LoVo (cell line): ENCODE measurements at places on chromosomes 16 and 17.

DNA sequence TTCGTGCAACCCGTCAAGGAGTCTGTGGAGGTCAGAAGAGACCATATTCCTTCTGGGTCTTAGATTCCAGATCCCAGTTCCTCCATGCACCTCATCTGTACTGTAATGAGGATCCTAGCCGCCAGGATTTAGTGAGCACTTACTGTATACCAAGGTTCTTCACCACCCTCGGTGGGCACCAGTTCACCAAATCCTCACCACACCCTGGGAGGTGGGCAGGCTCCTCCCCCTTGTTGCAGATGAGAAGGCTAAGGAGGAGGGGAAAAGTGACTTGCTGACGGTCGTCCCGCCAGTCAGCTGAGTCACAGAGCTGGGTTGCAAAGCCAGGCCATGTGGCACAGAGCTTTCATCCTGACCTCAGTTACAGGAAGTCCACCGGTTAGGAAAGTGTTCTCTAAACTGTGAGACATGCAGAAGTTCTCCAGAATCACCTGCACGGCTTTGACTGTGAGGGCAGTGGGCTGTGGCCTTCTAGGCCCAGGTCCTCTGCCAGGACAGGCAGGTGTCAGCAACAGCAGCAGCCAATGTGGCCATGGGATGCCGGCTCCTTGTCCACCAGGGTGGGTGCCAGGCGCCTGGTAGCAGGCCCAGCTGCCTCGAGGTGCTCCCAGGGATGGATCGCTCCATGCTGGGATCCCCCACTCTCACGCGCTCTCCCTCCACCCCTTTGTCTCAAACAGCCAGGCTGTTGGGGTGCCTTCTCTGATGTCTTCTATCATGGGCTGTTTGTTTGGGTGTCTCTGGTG is 240.3 kb upstream of the GSE1 start:
- DNase-seq, result no peak

- no peak for DNase-seq
These were observed 22.4 kb downstream of the MGRN1 start for GRCh38 chr16:4646773-4647643.

GRCh38 chr17:39016193-39017153 is 49.3 kb upstream of the FBXO47 start:
- no peak for DNase-seq

GRCh38 chr16:74667255-74667700 is 601 bp upstream of the RFWD3 start:
- DNase-seq, result peak; percentile 6

DNA sequence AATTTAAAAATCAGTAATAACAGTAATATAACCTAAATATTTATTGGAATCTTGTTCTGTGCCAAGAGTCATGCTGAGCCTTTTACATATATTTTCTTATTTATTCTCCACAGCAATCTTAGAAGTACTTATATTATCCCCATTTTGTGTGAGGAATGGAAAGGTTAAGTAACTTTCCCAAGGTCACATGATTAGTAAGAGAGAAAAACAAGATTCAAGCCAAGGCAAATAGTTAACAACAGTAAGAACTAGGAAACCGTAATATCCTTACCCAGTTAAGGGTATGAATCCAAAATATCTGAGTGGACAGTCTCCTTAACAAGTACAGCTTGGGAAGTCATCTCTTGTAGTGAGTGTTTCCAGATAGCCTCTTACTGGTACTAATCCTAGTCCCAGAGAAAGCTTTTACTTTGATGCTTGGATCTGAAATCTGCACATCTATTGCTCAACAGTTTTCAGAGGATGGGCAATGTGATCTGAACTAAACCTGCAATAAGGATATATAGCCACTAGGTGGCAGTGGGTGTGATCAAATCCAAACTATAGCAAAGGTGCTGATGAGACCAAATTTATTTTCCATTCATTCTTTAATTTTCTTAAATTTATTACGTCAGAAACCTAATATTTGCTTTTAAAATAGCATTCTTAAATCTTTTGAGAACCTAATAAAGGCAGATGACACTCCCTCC is 23.3 kb downstream of the SHISA6 start:
- no peak for DNase-seq

DNA sequence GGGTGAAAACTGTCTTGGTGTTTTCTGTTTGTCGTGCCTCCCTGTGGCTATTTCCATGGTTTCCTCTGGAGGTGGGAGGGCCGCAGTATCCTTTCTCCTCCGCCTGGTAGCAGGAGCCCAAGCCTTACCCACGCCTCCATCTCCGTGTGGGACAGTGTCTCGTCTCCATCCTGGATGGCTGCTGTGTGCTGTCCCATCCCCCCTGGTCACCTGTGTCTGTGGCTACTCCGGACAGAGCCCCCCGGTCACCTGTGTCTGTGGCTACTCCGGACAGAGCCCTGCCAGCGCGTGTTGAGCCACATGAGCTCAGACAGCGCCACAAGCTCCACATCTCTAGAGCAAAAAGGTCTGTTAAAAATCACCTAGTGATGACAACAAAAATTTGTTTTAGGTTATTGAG is 198.2 kb upstream of the CHMP6 start:
- DNase-seq, result no peak

DNA sequence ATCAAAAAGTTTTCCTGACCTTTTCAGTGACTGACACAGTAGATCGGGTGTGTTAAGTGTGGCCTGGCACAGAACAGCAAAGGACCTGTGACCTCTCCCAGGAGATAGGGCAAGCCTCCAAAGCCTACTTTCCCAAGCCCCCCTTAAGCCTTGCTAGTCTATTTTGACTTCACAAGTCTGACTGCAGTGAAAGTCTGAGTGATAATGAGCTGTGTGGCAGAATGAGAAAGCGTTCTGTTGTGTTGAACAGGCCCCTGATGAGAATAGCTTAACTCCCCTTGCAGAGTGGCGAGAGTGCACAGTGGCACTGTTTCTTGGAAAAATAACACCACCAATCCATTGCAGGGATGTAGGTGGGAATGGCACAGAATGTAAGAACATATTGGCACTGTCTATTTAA is 32.8 kb downstream of the MMD start:
- DNase-seq, result no peak

DNA sequence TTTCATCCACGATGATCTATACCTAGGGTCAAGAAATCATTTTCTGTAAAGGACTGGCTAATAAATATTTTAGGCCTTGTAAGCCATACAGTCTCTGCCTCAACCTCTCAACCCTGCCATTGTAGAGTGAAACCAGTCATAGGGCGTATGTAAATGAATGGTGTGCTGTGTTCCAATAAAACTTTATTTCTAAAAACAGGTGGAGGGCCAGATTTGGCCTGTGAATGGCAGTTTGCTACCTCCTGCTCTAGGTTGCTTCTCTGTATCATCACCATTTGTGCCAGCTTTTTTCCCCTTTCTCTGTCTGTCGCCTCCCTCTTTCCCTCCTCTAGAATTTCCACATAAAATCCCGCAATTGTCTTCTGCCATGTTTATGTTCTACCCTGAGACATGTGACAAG is 181.7 kb downstream of the XYLT1 start:
- DNase-seq, result no peak

DNA sequence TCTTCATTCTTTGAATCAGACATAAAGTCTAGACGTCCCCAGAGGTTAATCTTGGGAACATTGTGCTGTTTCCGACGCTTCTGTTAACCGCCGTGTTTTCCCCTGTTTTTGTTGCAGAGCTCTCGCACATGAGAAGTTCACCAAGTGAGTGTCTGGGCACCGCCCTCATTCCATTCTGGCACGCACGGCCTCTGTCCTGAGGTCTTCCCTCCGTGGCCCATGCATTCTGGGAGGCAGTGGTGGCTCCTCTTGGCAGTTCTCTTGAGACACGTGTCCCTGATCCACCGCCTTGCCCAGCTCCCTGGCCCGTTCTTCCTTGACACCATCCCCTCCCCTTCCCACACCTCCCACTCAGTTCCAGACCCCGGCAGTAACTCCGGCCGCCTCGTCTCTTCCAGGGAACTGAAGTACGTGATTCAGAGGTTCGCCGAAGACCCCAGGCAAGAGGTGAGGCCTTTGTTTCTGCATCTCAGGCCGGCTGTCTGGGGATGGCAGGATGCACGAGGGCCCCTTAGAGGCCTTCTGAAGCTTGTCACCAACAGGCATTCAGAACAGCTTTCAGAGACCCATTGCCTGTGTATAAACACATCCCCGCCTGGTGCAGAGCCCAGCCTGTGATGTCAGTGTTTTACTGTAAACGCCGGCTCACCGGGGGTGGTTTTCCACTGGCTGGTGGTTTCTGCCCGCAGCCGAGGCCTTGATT is 85.9 kb upstream of the PLCG2 start:
- no peak for DNase-seq

GRCh38 chr17:76174037-76174436 is 33.0 kb upstream of the FOXJ1 start:
- no peak for DNase-seq

DNA sequence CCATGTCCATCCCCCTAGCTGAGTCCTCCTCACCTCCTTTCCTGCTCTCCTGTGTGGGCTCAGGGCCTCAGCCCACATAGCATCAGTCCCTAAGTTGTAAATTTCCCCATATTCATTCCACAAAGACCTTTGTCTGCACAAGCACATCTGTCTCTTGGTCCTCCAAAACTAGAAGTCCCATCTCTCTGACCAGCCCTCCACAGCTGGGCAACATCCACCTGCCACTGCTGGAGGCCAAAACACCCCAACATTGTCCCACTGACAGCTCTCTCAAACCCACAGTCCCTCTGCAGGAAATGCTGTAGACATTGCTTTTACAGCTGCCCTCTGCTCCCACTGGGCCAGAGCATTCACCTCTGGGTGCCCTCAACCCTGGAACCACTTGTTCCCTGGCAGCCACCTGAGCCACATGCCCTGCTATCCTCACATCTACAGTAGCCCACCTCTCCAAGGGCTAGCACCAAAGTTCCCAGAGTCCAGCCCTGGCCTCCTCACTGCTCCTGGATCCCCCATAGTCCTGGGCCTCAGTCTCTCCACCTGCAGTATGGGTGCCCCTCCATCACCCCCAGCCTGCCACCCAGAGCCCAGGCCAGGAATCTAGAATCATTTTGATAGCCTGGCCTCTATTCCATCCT is 1722.7 kb downstream of the TP53TG3F start:
- DNase-seq, result no peak

DNA sequence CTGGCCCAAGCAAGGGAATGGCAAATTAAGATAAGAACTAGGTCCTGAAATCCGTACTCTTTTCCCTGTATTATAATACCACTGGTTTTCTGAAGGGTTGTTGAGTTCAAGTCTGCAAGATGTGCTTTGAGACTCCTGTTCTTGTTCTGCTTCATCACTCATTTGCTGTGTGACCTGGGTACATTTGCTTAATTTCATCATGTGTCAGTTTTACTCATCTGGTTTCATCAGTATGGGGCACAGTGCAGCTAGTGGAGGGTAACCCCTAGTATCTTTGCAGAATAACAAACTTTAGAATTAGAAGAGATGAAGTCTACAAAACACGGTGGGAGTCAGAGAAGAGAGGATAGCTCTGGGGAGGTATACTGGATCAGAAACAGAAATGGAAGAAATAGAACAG is 21.9 kb upstream of the EFCAB13 start:
- DNase-seq, result no peak

- no peak for DNase-seq
These were observed 186.3 kb upstream of the NLRP1 start for GRCh38 chr17:5770441-5771270.

- DNase-seq, result no peak
These were observed 13.9 kb downstream of the ITGAM start for GRCh38 chr16:31273676-31274075.

DNA sequence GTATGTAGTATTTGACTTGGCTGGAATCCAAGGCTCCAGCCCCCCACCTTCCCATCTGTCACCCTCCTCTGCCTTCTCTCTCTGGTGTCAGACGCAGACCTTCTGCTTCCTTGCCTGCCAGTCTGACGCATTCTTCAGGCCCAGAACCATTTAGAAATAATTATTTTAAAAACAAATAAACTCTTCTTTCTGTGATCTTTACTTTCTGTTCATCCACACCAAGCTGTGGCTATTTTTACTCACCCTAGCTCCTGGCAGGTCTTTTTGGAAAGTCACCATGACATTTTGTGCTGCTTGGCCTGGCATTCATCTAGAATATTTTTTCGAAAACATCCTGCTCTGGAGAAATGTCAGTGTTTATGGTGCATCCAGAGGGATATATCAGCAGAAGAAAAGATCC is 330.7 kb upstream of the ASIC2 start:
- no peak for DNase-seq

- DNase-seq, result no peak
These were observed 1.4 kb downstream of the APRT start for GRCh38 chr16:88810166-88810911.

DNA sequence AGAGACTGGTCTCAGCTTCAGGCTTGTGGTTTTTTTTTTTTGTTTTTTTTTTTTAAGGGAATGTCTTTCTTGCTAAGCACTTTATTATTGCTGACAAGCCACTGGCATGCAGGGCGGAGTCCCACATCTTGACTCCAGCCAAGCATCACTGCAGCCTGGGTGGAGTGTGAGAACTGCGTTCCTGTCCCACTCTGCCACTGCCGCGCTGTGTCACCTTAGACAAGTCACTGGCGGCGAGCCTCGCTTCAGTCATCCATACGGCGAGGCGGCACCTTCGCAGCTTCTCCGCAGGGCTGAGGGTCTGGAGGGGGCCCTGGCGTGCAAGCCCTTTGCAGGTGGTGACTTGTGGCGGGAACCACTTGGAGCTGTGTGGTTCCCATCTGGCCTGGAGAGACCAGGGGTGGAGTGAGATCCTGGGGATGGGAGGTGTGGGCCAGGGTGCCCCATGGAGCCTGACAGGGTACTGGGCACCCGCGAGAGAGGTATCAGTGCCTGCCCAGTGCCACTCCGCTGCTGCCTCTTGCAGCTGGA is 99.1 kb upstream of the CIBAR2 start:
- DNase-seq, result no peak

GRCh38 chr17:43756201-43756600 is 2.4 kb downstream of the SOST start:
- DNase-seq, result no peak

- DNase-seq, result no peak
These were observed 62.3 kb downstream of the TIMM22 start for GRCh38 chr17:1059131-1059795.

DNA sequence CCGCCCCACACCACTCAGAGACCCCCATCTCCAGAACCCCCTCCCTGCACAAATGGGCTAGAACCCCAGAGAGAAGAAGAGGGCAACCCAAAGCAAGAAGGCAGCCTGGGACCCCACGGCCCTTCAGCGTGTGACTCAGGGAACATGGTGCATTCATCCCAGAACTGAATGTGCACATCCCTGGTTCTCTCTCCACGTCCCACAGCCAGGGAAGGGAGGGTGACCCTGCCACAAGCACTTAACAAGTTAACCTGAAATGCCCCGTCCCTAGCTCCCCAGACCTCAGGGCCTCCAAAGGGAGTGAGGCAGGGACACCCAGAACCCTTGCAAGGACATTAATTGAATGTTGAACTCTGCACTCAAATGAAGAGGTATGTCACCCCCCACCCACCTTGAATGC is 202.5 kb upstream of the TNRC6C start:
- DNase-seq, result no peak

DNA sequence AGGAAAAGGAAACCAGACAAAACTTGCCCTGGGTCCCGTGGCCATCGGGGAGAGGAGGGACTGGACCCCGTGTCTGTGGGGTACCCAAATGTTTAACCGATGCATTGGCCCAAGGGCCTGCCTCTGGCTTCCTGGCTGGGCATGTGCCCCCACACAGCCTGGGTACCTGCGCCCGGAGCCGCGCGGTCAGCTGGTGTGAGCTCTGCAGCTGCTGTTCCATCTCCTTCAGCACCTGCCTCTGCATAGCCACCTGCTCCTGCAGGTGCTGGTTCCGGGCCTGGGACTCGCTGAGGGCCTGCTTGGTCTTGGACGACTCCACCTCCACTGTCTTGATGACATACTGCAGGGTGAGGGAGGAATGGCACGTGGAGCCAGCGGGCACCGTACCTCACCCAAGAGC is 31.9 kb downstream of the KIFC3 start:
- DNase-seq, result no peak
